ENCODE measurements at places on chromosomes 3 and 15.

DNA sequence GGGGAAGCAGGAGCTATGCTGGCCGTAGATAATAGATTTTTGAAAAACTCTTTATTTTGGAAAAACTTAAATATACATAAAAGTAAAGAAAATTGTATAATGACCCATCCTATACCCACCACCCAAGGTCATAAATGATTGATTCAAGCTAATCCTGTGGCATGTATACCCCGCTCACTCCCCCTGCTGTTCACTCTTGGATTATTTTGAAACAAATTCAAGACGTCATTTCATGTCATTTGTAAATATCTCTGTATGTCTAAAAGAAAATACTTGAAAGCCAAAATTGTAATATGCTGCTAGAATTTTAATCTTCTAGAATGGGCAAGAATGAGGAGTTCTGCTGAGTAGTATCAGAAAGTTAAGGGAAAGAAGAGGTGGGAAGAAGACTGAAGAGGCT, 241.7 kb downstream of the FEZF2 start:
- no peak for DNase-seq

- DNase-seq, result no peak
Observed at GRCh38 chr15:41928637-41929620, 35.1 kb upstream of the SPTBN5 start.

- DNase-seq, result no peak
Observed at GRCh38 chr15:25249236-25250010, 189.4 kb downstream of the UBE3A start.

GRCh38 chr15:57726411-57726810, 19.9 kb downstream of the POLR2M start:
- DNase-seq, result no peak

DNA sequence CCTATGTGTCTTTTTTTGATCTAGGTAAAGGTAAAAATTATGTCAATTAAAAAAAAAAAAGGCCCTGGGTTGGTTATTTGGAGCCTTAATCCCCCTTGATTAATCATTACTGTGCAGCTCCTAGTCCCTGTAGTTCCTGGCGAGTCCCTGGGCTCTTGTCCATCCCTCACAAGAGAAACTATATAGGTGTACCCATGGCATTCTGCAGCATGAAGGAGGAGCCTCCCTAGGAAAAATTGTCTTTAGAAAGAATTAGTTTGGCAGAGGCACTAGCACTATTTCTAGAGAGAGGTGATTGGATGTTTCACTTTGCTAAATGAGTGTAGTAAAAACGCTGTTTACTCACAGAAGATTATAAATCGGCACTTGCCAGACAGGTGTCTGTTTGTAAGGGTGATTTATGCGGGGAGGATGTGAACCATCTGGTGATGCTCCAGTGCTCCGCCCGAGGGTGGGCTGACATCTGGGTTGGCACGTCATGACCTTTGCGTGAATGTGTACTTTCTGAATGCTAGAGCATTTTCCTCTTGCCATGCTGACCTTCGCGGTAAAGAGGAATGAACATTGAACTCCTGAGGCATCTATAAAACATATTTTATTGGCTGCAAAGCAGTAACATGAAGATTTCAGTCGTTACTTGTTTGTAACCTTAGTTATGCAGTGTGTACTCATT, 12.6 kb downstream of the PLCL2 start:
- DNase-seq, result no peak

GRCh38 chr3:143482106-143483088, 362.8 kb downstream of the CHST2 start:
- DNase-seq, result no peak

GRCh38 chr3:132983143-132983770, 54.9 kb upstream of the TMEM108 start:
- no peak for DNase-seq

DNA sequence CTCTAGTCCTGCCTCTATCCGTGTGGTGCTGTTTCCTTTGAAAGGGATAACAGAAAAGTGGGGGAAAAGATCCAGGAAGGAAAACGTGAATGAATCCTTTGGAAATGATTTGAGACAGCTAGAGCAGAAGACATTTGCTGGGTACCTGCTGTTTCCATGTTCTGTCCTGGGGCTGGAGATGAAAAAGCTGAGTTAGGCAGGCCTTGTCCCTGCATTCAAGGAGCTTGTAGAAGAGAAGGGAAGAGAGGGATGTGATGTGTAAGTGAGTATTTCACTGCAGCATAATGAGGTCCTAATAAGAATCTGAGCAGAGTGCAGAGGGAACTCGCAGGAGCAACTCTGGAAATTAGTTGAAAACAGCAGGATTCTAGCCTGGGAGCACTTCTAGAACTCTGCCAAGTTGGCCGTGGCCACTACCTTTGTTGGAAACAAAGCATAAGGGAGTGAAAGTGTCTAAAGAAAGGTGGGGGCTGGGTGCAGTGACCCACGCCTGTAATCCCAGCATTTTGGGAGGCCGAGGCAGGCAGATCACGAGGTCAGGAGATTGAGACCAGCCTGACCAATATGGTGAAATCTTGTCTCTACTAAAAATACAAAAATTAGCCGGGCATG, 13.8 kb upstream of the SEMA4B start:
- no peak for DNase-seq

All from activated T-cell treated with anti-CD3 and anti-CD28 coated beads for 24 hours (primary cell).